ENCODE measurements at places on chromosomes 3 and 15.
A peak's percentile ranks its signal among the peaks of the same experiment; 100 is the strongest.

- peak; percentile 58 for DNase-seq
These were observed 4.7 kb upstream of the RNF13 start for GRCh38 chr3:149808209-149808829.

DNA sequence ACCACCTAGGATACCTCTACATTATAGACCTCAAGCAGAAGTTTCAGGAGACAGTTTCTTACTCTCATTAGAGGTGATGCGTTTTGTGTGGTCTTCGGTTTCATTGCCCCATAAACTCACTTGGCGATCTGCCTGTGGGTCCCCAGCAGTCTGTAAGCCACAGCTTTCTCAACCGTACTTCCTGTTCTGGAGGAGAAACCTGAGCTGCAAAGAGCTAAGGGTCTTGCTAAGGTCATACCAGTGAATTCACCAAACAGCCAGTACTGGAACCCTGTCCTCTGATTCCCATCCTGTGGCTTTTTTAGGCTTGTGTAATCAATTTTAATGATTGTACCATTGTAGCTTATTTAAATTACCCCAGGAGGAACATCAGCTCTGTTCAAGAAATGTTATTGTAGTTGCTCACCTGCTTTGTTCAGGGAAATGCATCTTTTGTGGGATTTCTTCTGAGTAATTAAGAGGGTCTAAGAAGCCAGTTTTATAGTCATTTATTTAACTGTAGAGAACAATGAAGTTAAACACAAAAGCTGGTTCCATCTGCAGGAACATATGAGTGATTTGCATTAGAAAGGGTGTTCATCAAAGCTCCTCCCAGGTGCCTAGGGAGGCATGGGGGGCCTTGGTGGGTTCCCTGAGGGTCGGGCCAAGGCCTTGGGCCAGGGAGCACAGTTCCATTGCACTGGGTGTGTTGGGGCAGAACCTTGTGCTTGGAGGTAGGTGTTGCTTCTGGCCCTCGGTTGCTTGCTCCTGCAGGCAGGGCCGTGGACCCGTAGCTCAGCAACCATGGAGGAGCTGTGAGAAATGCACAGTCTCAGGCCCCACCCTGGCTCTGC, 69.6 kb downstream of the APBA2 start:
- no peak for DNase-seq

DNA sequence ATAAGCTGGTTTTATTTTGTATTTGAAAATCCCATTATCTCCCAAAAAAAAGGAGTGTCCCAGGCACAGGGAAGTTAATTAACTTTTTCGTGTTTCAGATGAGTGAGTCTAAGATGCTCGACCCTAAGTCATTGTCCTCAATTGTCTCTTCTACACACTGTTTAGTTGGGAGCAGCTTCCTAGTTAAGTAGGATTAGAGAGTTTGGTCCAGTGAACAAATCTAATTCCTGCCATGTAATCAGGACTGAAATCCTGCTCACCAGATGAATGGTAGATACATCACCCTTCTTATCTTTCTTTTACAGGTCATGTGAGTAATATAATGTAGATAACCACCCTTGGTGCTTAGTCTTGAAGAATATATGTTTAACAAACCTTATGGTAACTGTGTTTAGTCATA, 228.9 kb upstream of the MANF start:
- DNase-seq = no peak

DNA sequence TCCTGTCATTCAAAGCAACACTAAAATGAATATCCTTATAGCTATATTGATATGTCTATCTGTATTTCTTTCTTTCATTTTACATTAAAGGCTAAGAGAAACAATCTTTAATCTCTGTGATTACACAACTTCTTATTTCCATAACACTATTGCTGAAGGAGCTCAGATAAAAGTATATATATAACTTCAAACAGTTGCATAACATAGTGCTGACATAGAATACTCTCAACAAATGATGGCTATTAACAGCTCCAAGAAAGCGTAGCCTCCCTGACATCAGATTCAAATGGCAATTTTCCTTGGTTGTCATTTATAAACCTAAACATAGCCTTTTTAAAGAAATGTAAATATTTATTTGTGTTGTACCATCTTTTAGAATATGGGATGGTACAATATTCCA, 116.6 kb upstream of the PTPRG start:
- no peak for DNase-seq

GRCh38 chr15:56920367-56920627, 1.9 kb downstream of the TCF12 start:
- DNase-seq = peak; percentile 14

DNA sequence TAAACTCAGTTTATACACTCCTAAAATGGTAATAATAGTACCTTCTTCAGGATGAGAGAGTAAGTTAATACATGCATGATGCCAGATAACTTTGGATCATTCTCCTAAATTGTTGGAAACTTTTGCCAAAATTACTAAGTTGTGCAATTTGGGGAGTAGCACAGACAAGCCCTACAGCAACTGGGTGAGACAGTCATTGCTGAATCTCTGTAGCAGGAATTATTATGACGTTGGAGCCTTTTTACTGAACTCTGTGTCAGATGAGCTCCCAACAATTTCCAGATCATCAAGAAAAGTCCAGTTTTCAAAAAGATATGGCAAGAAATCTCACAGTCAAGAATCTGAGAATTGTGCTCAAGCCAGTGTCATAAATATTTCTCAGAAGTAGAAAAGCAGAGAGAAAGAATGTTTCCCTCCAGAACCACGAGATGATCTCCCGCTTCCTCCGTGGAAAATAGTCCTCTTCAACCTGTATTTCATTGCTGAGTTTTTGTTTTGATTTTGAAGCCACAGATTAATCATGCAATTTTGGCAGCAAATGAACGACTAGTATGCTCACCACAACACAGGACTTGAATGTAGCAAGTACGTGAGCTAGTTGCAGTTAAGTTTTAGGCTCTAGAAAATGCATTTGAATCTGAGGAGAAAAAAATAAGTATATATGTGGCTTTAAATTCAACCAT, 485.4 kb downstream of the CNTN6 start:
- no peak for DNase-seq

GRCh38 chr3:36493051-36493450, 112.7 kb downstream of the STAC start:
- no peak for DNase-seq

- peak; percentile 57 for DNase-seq
These were observed 756 bp downstream of the CLPX start for GRCh38 chr15:65184305-65184867.

- no peak for DNase-seq
These were observed 3.2 kb downstream of the TNIK start for GRCh38 chr3:171456765-171457606.

GRCh38 chr3:190615607-190616006, 101.7 kb downstream of the IL1RAP start:
- DNase-seq = no peak

DNA sequence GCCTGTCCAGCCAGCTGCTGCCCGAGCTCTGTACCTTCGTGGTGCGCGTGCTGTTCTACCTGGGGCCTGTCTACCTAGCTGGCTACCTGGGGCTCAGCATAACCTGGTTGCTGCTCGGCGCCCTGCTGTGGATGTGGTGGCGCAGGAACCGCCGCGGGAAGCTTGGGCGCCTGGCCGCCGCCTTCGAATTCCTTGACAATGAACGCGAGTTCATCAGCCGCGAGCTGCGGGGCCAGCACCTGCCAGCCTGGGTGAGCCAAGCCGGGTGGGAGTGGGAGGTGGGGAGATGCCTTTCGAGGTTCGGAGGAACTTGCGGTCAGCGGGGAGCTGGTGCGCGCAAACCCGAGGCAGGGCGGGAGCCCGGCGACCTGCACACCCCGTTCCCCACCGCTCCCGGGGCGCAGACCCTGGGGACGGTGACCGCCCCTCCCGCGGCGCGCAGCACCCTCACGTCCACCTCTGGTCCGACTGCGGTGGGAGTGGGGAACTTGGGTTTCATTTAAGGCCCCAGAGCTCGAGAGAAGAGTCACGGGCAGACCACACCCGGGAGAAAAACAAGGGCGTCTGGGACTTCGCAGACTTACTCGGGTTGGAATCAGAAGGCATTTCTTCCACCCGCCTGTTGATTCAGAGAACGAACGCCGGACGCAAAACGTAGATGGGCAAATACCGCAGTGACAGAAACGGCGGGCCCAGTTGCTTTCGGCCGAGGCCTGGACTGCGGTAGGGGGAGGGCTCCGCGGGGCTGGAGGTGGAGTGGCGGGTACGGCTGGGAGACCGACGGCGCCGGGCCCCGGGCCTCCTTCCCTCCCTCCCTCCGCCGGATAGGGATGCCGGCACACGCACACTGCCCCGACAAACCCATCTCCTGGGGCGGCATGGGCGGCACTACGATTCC, 708 bp downstream of the ESYT3 start:
- DNase-seq = no peak

DNA sequence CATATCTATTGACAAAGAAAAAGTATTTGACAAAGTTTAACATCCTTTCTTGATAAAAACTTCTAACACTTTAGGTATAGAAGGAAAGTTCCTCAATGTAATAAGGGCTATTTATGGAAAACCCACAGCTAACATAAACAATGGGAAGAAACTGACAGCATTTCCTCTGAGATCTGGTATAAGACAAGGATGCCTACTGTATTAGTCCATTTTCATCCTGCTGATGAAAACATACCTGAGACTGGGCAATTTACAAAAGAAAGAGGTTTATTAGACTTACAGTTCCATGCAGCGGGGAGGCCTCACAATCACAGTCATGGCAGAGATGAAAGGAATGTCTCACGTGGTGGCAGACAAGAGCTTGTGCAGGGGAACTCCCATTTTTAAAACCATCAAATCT, 17.8 kb upstream of the CLDN1 start:
- DNase-seq = no peak

- DNase-seq = no peak
These were observed 23.0 kb downstream of the NMNAT3 start for GRCh38 chr3:139654637-139655365.

- DNase-seq = peak; percentile 63
These were observed 57.6 kb upstream of the BCL6 start for GRCh38 chr3:187802928-187803259.

GRCh38 chr15:101027273-101027901, 108.2 kb downstream of the LRRK1 start:
- DNase-seq = no peak

DNA sequence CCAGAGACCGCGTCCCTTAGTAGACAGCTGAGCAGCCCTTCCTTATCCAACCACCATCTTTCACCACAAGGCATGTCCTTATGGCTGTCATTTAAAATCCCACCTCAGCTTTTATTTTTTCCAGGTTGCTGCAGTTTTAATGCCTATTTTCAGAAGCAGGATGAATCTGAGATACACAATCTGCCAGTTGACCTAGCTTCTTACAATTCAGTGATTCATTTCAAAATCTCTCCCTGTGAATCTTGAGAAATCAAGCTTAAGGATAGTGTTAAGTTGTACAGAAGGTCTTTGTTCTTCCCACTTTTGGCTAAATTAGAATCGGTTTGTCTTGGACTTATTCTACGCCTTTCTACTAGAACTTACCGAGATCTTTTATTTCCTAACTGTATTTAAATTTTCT, 522.3 kb upstream of the CFAP20DC start:
- no peak for DNase-seq

DNA sequence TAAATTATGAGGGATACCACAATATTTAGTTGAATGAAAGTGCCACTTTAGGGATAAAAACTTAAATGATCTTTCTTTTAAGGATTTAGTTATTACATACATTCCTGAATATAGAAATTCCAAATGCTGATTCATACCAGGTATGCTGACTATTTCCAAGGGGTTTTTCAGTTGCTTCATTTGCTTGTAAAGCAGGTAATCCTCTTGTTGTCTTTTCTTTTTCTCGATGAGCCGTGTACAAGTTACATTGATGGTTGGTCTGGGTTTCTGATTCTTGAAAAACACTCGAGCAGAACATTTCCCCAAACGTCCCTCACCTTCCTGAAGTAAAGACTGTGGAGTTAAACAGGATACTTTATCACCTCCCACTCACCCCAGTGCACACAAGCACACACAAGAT, 21.7 kb downstream of the RARRES1 start:
- DNase-seq = no peak

- no peak for DNase-seq
These were observed 35.3 kb downstream of the SRGAP3 start for GRCh38 chr3:9214185-9214584.

GRCh38 chr15:95836536-95836935, 494.0 kb upstream of the NR2F2 start:
- no peak for DNase-seq

DNA sequence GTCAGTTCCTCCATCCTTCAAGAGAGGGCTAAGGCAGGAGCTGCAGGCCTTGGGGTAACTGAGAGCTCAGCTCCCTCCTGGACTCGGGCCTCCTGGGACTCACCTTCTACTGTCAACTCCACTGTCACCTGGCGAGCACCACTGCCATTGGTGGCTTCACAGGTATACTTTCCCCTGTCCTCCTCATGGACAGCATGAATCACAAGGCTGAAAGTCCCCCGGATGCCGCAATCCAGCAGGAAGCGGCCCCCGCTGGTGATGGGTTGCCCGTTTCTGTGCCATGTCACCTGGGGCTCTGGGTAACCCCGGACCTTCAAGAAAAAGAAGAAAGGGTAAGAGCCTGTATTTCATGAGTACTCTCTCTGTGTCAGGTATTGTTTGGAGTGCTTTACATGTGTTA, 131.9 kb downstream of the MYLK start:
- no peak for DNase-seq

DNA sequence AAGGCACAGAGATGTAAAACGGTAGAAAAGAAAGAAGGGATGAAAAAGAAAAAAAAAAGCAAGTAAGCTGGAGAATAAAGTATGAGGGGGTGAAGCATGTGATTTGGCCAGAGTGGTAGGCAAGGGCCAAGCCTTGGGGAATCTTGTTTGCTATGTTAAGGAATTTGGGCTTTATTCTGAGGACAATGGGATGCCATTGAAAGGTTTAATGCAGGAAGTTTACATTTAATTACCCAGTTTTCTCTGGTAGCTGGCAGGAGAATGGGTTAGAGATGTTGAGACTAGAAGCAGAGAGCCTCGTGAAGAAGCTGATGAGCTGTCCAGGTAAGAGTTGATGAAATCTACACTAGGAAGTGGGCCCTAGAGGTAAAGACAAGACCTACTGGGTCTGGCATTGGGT, 455.9 kb downstream of the PDCD6IP start:
- DNase-seq = no peak

DNA sequence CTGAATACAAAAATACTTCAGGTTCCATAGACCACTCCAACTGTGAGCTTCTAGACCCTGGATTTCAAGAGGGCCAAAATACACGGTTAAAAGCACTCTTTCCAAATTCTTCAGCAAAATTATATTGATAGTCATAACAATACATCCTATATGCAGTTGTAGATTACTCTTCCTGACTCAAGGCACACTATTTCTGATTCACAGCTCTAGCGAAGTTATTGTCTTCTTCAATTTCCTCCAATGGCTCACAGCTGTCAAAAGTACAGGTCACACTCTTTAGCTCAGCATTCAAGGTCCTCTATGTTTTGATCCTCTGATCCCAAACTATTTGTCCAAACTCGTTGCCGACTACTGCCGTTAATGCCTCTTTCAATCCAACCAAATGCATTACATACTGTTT, 13.5 kb upstream of the CCDC80 start:
- no peak for DNase-seq

DNA sequence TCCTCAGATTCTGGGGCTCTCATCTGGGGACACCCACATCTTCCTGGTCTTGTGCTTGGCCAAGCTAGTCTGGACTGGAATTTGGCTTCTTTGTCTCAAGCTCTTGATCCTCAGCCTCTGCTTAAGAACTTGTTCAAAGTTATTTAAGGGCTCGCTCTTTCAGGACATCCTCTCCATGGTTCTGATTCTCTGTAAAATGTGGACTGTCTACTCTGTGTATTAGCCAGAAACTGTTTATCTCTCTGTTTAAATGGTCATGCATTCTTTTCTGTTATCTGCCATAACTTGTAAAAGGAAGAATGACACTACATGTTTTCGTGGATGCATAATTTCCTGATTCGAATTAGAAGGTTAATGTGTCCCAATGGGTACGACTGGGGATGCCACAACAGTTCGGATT, 79.4 kb downstream of the COL6A5 start:
- DNase-seq = no peak
